ENCODE measurements at places on chromosomes 2 and 18. TPM values are rescaled to one million over a fixed set of nuclear protein-coding genes. Genes with fewer than 3 reads are reported as not detected.

Gene GCC2
- total RNA-seq, result 111 TPM

DNA sequence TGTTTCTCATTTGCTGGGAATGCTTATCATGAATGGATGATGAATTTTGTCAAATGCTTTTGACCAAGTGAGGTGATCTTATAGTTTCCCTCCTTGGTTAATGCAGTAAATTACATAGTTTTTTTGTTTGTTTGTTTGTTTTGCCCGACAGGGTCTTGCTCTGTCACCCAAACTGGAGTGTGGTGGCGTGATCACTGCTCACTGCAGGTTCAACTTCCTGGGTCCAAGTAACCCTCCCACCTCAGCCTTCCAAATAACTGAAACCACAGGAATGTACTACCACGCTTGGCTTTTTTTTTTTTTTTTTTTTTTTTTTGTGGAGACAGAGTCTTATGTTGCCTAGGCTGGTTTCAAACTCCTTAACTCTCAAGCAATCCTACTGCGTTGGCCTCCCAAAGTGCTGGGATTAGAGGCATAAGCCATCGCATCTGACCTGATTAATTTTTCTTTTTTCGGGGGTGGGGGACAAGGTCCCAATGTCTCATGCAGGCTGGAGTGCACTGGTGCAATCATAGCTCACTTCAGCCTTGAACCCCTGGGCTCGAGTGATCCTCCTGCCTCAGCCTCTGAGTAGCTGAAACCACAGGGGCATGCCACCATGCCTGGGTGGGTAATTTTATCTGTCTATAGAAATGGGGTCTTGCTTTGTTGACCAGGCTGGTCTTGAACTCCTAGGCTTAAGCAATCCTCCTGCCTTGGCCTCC, 48.6 kb downstream of the SMAD2 start:
- DNase-seq, result no peak
- H3K27me3 ChIP-seq, result no peaks in the 10 kb centered on the region
- no peak overlapping the region for H3K27ac ChIP-seq

GRCh38 chr2:36371070-36371874, 15.7 kb downstream of the CRIM1 start:
- no peaks in the 10 kb centered on the region for H3K27me3 ChIP-seq
- H3K27ac ChIP-seq, result no peak overlapping the region
- DNase-seq, result no peak
- peaks cover 69% of the 10 kb centered on the region for H3K4me1 ChIP-seq
- H3K36me3 ChIP-seq, result no peaks in the 10 kb centered on the region

- no peaks in the 10 kb centered on the region for H3K36me3 ChIP-seq
- no peak overlapping the region for H3K4me3 ChIP-seq
- H3K27ac ChIP-seq, result no peak overlapping the region
- no peaks in the 10 kb centered on the region for H3K4me1 ChIP-seq
- no peak for DNase-seq
- H3K27me3 ChIP-seq, result no peaks in the 10 kb centered on the region
Measured at GRCh38 chr18:40357536-40357935, 1597.5 kb upstream of the PIK3C3 start.

DNA sequence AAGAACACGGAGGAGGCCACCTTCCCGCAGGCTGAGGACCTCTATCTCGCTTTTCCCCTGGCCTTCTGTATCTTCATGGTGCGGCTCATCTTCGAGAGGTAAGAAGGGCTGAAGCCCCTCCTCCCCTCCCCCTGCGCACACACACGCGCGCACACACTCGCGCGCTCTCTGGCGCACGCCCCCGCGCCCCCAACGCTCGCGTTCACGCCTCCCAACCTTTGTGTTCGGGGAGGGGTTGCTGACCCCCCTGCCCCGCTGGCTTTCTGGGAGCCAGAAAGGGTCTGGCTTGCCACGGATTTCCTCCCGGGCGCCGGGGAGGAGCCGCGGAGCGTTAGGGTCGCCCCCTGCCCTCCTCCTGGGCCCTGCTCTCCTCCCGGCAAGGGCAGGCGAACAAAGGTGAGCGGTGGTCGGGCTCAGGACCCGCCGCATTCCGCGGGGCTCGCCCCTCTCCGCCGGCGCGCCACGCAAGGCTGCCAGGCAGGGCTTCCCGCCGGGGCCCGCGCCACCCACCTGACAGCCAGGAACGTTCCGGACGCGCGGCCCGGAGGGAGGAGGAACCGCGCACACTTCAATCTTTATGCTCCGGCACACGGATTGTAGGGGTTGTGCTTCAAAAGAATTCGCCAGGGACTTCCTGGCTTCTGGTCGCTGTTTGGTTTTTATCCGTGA, 583 bp downstream of the CERS6 start:
- H3K27ac ChIP-seq, result peak overlapping the region; percentile 88
- no peaks in the 10 kb centered on the region for H3K36me3 ChIP-seq
- DNase-seq, result peak; percentile 60
- peaks cover 23% of the 10 kb centered on the region for H3K4me1 ChIP-seq

DNA sequence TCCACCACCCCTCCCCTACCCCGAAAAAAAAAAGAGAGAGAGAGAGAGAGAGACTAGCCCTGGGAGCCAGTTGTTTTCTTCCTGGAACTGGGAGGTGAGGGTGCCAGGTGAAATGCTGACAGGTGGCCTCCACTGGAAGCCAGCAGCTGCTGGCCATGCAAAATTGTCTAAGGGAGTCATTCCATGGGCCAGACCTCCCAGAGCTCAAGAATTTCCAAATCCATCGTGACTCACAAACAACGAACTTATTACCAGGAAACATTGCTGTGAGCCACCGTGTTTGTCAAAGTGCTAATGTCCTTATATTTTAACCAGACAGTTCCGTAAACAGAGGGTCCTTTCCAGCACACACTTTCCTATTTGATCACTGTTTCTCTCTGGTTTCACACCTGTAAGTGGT, 68.5 kb upstream of the PID1 start:
- H3K36me3 ChIP-seq, result no peaks in the 10 kb centered on the region
- no peaks in the 10 kb centered on the region for H3K4me1 ChIP-seq
- H3K27ac ChIP-seq, result no peak overlapping the region
- H3K27me3 ChIP-seq, result no peaks in the 10 kb centered on the region

DNA sequence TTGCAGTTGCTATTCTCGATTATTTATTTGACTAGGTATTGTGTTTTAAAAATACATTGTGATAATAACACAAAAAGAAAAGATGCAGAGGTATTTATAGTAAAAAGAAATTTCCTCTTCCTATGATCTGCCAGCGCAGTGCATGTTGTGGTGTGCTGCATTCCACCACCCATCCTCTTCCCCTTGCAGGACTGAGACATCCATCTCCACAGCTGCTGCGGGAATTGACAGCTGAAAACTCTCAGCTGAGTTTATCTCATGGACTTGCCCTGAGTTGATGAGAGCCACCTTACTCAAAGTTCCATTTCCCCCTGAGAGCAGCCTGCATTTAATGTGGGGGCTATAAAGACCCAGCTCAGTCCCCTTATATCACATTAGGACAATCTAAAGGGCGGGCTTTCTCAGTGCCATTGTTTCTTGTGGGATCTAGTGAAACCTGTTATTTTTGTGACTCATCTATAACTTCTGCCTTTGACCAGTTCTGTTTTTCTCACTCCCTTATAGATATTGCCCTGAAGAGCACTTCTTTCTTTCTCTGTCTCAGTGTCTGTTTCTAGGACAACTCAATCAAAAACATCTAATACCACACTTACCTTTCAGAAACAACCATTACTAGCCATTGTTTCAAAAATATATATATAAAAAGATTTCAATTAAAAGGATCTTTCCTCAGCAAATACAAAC, 698.5 kb downstream of the NR4A2 start:
- H3K27me3 ChIP-seq, result no peaks in the 10 kb centered on the region
- H3K4me1 ChIP-seq, result no peaks in the 10 kb centered on the region
- no peaks in the 10 kb centered on the region for H3K36me3 ChIP-seq
- no peak overlapping the region for H3K4me3 ChIP-seq
